Epithelial cell of proximal tubule (primary cell): ENCODE measurements at places on chromosomes 2 and 18. TPM values are rescaled to one million over a fixed set of nuclear protein-coding genes. Genes with fewer than 3 reads are reported as not detected.
A peak's percentile ranks its signal among the peaks of the same experiment; 100 is the strongest.

DNA sequence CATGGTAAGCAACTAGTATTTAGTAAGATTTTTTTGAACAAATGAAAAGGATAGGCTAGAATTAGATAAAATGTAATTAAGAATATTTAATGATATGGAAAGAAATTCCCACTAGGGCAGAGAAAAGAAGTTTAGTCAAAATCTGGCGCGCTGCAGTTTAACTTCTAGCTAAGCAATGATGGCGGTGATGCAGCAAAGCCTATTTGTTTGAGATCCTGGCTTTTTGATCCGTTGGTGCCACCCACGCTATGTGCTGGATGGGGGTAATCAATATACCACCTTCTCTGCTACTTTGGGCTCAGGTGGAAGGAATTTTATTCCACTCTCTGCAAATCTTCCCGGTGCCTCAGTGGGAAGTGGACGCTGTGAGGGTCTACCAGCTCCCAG is 421 bp upstream of the FAM171B start:
- no peak for DNase-seq

- no peak for DNase-seq
These were observed 216.2 kb upstream of the TNP1 start for GRCh38 chr2:217076058-217076435.

DNA sequence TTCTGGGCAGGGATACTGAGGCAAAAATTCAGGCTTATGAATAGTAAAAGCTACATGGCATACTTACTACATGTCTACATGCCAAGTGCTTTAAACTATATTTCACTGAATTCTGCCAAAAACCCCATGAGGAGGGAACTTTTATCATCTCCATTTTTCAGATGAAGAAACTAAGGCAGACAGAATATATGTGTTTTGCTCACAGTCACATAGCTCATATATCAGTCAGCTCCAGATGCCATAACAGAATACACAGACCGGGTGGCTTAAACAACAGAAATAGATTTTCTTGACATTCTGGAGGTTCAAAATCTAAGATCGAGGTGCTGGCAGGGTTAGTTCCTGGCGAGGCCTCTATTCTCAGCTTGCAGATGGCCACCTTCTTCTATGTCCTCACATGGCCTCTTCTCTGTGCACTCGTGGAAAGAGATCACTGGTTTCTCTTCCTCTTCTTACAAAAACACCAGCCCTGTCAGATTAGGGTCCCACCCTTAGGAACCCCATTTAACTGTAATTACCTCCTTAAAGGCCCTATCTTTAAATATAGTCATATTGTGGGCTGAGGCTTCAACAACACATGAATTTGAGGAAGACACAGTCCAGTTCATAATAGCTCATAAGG is 27.1 kb upstream of the CREB1 start:
- no peak for DNase-seq

- no peak for DNase-seq
These were observed 225.8 kb downstream of the RNF152 start for GRCh38 chr18:61666876-61667590.

GRCh38 chr2:80971-81736 is 34.8 kb upstream of the FAM110C start:
- no peak for DNase-seq

DNA sequence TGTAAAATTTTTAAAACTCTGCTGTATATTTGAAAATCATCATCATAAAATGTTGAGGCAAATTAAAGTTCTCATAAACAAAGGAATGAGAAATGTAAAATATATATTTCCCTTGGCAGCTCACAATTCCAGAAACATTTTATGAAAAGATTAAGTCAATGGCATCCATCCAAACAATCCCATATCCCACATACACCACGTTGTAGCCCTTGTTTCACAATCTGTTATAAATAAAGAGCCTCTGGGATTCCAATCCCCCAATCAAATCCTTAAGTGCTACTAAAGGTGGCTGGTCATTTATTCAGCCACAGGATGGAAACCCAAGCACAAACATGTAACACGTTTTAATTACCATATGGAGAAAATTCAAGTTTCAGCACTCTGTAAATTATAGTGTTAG is 51.7 kb downstream of the GFPT1 start:
- no peak for DNase-seq

- DNase-seq = no peak
These were observed 51.2 kb upstream of the ALPP start for GRCh38 chr2:232327105-232328031.

DNA sequence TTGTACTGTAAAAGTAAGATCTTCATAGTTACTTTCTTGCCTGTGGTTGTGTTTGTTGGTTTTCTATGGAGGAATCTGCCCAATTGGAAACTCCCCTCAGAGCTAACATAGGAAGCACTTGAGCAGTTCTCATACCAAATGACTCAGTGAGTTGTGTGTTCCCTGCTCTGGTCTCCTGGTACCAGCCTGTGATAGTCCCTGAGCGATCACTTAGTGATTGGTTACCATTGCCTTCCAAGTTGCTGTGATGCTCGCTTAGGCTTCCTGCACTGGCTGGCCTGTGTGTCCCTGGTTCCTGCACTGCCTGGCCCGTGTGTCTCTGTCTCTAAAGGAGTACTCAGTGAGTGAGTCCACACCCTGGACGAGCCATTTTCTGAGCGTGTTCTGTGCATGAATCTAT is 133.0 kb downstream of the MAP4K4 start:
- DNase-seq = peak; percentile 63

DNA sequence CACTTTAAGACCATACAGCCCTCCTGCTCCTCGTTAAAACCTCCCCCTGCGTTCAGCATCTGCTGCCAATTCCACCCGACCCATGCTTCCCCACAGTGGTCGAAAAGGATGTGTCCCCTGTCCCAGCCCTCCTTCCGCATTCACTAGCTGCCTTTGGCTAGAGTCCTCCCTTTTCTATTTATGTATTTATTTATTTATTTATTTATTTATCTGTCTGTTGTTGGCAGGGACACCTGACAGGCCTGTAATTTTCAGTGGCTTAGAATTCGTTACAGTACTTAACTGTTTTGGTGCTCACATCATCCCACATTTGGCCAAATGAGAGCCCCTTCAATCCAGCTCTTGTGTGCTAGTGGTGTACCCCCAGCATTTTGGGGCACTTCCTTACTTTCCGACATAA is 50.8 kb downstream of the GNAL start:
- DNase-seq = no peak

GRCh38 chr2:79750321-79750720 is 237.5 kb downstream of the CTNNA2 start:
- no peak for DNase-seq

GRCh38 chr2:96847586-96847985 is 3.8 kb upstream of the ANKRD23 start:
- DNase-seq = no peak

- DNase-seq = no peak
These were observed 66.5 kb upstream of the TMEM200C start for GRCh38 chr18:5961828-5962150.

DNA sequence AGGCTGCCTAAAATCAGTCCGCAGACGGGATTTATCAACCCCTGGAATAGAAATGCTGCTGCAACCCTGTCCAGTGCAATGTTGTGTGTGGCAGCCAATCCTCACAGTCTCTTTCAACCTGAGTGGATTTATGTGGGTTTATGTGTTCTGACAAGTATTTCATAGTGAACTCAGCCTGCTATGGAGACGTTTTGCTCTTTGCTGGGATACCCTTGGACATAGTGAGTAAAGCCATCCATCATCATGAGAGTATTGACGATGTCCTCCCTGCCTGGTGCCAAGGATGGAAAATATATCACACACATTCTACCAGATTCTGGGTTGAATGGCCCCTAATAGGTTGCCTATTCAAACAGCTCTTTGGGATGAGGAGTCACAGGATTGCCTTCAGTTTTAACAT is 219.1 kb downstream of the SOCS6 start:
- DNase-seq = no peak

GRCh38 chr2:218781691-218782527 is at the start of gene CYP27A1:
CYP27A1 (plus strand) TSS chr2:218782147; CDS start chr2:218782183, 36 bp downstream.
- DNase-seq = no peak

DNA sequence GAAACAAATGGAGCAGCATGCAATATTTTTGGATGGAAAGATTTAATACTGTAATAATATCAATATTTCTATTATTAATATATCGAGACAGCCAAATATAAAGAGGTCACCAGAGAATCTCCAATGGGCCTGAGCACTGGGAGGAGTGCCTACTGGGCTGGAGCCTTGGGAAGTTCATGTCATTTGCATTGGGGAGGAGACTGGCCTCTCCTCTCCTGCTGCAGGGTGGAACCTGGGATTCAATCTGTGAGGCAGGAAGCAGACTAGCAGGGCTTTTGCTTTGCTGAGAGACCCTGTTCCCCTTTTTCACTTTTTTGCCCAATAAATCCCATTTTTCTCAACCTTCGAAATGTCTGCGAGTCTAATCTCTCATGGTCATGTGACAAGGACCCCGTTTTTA is 390.6 kb upstream of the CYRIA start:
- no peak for DNase-seq

Gene SCYGR4
- total RNA-seq = not detected in 2 replicates

Gene CHRND
- total RNA-seq = not detected in 2 replicates

Gene TLX2
- not detected in 2 replicates for total RNA-seq

Gene LPIN1
- total RNA-seq = 27.9 and 33.8 TPM in 2 replicates

Gene NAT8
- total RNA-seq = not detected in 2 replicates

Gene RPRD1A
- total RNA-seq = 41.3 and 45.4 TPM in 2 replicates

Gene LIPG
- 117 and 173 TPM in 2 replicates for total RNA-seq

Gene EMX1
- 1.0 and 8.2 TPM in 2 replicates for total RNA-seq

Gene CD207
- total RNA-seq = not detected in 2 replicates
